IPS-NIHi11 (cell line): ENCODE measurements at places on chromosomes 7 and 10.

- DNase-seq = no peak
Measured at GRCh38 chr7:4245866-4246470, 436.1 kb upstream of the FOXK1 start.

DNA sequence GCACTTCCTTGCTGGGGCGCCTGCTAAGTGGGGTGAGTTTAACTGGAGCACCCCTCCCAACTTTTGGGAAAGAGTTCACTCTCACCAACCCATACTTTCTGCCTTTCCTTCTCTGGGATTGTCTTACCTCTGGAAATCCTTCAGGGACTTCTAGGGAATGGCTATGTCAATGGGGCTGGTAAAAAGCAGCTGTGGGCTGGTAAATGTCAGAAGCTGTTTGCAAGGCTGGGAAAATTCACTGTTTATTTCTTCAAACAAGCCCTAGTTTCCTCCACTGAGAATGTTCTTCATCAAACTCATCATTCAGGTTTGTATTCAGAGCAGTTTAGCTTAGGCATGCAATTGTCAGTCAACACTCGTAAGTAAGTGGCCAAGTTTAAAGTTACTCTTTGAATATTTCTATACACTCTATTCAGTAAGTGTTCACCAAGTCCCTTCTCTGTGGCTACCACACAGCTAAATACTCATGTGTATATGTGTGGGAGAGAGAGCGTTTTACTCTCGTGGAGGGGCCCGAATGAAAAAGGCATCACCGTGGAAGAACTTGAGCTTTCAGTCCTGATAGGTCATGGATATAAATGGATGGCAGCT lies 654.8 kb downstream of the LRMDA start:
- DNase-seq = no peak

GRCh38 chr7:127582361-127582760 lies 3.0 kb downstream of the GCC1 start:
- no peak for DNase-seq

DNA sequence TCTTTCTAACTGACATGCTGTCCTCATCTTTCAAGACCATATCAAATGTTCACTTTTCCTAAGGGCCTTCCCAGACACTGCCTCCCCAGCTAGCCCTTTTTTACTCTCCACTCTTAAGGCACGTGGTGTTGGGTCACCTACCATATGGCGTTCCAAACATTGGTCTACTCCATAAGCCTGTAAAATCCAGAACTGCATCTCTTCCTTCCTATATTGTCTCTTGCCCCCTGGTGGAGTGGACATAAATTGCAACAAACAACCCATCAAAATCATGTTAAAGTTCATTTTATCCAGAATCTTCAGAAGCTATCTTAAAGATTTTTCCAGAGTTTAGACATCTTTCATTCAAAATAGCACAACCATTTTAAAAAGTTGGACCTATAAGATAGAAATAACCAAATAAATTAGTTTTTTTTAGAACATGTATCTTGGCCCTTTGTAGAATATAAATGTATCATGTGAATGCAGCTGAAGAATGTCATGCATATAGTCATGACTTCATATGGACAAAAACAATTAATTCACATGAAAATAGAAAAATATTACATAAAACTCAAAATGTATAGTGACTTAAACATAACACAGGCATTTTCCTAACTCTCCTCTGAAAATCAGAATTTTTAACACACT lies 180.6 kb upstream of the CHRM2 start:
- peak; percentile 24 for DNase-seq
